ENCODE measurements at places on chromosomes 4 and X. TPM values are rescaled to one million over a fixed set of nuclear protein-coding genes. Genes with fewer than 3 reads are reported as not detected.

Gene AGTR2
- not detected for total RNA-seq

DNA sequence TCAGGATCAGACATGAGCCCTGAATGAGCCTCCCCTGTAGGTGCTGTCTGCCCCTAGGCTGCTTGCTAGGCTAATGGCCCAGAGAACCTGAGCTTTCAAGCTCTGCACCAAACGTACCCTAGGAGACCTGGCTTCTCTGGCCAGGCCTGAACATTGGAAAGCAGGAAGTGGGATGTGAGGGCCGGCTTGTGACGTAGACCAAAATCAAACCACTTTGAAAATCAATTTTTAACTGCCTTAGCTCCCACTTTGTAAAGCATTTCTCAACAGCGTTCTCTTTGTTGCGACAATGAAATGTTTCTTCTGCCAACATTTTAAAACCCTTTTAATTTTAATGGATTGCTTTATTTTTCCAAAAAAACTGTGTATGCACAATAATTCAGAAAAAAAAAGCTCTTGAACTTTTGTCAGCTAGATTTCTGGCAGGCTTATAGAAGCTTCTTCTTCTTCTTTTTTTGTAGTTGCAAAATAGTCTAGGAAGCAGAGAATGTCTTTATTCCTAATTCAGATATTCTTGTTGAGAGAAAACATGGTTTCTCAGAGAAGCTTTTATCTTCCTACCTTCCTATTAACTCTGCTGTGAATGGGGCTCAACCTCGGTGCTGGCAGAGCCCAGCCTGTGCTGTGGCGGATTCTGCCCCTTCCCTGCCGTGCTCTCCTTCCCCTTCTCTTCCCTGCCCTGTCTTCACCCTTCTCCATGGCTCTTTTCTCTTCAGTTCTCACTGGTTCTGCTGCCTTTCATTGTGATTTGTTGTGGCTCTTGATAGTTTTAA lies 145.2 kb upstream of the SFRP2 start:
- no peak for DNase-seq

DNA sequence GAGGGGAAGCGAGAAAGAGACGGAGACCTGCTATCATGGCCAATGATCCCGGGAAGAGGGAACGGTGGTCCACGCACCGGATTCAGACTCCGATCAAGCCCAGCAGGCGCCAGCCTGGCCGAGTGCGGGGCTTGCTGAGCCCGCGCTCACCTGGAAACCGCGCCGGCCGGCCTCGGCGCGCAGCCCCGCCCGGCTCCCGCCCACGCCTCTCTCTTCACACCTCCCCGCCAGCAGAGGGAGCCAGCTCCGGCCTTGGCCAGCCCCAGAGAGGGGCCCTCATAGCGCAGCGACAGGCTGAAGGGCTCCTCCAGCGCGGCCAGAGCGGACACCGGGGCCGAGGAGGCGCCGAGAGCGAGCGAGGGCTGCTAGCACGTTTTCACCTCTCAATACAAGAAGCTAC lies 36.8 kb upstream of the SPANXN2 start:
- no peak for DNase-seq

DNA sequence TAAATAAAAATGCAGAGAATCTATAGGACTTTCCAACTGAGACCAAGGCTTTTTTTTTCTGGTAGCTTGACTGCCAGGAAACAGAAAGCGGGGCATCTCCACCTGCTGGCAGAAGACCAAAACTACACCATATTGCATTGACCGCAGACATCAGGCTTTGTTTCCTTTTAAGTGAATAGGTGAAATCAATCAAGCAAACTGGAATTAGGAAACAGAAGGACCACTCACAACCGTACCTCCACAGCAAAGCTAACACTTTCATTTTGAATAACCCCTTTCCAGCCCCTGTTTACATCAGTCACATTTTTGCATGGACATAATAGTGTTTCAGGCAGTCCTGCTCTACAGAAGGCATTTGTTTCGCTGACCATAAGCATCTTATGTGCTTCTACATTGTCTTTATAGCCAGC lies 218.2 kb downstream of the IDS start:
- peak; percentile 38 for DNase-seq

Gene ZAR1
- total RNA-seq = not detected

DNA sequence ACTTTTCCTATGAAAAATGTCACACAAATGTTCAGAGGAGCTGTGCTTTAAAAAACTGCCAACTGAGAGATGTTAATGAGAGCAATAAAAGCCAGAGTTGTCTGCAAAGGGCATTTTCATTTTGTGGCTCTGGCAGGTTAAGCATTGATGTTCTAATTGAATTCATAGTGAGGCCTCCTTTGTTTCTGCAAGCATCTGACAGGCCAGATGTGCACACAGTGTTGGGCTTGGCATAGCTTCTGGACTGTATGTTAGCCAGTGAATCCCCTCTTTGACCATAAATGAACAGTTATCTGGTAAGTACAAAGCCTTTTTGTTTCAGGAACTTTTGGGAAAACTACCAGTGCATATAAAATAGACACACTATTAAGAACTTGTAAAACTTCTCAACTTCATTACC lies 81.9 kb downstream of the JADE3 start:
- DNase-seq = no peak
